ENCODE measurements at places on chromosomes 1 and 21.

DNA sequence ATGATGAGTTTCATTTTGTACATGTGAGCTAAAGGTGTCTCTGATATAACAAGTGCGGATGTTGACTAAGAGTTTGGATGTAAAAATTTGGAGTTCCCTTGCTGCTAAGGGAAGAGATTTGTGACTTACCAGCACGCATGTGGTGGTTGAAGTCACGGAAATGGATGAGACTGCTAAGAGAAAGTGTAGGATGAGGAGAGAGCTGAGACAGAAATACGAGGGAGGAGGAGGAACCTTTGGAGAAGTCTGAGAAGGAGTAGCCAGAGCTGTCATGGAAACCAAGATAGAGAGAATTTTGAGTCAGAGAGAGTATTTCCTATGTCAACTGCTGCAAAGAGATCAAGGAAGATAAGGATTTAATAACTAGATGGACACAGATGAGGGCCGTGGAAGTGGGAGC, 106.5 kb upstream of the COL24A1 start:
- DNase-seq, result no peak

DNA sequence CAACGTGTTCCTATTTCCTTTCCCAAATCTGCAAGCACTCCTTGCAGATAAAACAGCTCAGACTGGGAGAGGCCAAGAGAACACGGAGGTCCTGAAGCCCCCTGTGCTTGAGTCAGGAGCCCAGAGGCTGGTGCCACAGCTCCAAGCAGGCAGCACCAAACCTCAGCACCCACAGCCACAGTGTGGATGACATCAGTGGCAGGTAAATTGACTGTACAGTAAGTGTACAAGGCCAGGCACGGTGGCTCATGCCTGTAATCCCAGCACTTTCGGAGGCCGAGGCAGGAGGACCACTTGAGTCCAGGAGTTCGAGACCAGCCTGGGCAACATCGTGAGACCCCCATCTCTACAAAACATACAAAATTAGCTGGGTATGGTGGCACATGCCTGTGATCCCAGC, 1.9 kb upstream of the COL6A1 start:
- DNase-seq, result no peak

DNA sequence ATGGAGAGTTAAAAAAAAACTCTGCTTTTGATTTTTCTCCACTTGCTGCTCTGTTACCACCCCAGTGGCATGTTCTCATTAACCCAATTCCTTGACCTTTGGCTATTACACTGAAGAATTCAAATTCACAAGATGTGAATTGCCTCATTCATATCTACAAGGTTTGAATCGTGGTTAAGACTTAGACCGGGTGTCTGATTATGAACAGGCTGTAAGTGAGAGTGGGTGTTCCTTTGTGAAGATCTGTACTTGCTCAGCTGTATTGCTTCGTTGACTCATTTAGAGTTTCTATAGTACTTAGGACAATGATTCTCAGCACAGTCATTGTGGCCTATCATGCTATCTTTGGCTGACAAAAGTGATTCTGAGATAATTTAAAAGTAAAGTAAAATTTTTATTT, 36.4 kb downstream of the DNM3 start:
- no peak for DNase-seq

DNA sequence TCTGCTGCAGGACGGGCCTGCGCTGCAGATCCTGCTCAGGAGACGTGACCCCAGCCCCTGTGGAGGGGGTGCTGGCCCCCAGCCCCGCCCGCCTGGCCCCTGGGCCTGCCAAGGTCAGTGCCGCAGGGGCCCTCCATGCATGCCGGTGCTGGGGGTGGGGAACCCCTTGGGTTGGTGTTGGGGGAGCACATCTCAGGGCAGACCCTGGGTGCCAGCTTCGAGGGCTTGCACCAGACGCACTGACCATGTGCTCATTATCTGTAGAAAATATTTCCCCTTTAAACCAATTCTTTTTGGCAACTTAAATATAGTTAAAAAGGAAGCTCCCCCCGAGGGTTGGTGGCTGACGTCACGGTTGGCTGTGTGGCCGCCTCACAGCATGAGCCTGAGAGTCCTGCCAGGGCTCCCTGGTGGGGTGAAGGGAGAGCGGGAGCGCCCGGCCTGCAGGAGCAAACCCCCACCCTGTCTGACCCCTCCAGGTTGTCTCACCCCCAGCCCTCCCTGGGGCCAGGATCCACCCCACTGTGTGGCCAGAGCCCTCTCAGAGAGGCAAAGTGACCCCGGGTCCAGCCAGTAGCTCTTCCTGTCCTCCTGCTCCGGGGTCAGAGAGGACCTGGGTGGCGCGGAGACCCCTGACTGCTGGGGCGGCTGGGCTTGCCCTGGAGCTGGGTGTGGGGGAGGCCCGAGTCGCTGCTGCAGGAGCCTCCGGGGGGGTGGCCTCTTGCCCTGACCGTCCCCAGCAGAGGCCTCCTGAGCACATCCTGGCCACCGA, 5.3 kb upstream of the PFKL start:
- peak; percentile 26 for DNase-seq

DNA sequence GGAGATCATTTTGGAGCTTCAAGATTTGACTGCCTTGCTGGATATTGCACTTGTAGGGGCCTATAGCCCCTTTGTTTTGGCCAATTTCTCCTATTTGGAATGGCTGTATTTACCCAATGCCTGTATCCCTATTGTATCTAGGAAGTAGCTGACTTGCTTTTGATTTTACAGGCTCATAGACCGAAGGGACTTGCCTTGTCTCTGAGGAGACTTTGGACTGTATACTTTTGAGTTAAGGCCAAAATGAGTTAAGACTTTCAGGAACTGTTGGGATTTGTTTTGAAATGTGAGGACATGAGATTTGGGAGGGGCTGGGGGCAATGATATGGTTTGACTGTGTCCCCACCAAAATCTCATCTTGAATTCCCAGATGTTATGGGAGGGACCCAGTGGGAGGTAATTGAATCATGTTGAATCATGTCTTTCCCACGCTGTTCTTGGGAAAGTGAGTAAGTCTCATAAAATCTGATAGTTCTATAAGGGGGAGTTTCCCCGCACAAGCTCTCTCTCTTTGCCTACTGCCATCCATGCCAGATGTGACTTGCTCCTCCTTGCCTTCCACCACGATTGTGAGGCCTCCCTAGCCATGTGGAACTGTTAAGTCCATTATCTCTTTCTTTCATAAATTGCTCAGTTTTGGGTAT, 276.1 kb downstream of the LMX1A start:
- DNase-seq, result no peak

Data from CD4-positive, alpha-beta T cell treated with Interleukin-21 for 1 hour (primary cell).